Stimulated activated CD4-positive, alpha-beta T cell treated with anti-CD3 and anti-CD28 coated beads, Interleukin-1b, Interleukin-23, amount 100 ng/mL, for 48 hours (primary cell): ENCODE measurements at places on chromosomes 16 and 17.
A peak's percentile ranks its signal among the peaks of the same experiment; 100 is the strongest.

DNA sequence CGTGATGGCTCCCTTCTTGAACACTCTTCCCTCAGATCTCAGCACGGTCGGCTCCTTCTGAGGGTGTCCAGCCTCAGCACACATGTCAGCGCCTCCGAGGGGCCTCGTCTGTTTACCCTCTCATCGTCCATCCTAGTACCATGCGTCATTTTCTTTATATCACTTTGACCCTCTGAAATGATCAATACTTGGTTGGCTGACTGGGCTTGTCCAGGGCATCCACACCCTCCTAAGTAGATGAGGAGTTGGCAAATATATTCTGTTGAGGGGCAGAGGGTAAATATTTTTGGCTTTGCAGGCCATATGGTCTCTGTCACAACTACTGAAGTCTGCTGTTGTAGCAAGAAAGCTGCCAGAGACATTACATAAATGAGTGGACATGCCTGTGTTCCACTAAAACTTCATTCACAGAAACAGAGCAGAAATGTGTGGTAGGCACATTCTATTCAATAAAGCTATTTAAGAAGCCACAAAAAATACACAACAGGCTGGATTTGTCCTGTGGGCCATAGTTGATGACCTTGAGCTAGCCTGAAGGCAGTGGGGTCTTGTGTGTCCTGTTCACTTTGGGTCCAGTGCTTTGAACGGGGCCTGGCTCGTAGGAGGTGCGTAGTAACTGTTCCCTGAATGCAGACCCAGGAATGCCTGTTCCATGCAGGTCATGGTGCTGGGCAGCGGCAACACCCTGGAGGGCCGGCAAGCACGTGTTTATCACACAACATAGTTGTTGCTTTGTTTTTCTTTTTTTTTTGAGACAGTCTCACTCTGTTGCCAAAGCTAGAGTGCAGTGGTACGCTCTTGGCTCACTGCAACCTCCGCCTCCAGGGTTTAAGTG lies 185.8 kb downstream of the SNX29 start:
- no peak for DNase-seq

- DNase-seq: no peak
Observed at GRCh38 chr17:64099543-64099942, 30.4 kb downstream of the ERN1 start.

DNA sequence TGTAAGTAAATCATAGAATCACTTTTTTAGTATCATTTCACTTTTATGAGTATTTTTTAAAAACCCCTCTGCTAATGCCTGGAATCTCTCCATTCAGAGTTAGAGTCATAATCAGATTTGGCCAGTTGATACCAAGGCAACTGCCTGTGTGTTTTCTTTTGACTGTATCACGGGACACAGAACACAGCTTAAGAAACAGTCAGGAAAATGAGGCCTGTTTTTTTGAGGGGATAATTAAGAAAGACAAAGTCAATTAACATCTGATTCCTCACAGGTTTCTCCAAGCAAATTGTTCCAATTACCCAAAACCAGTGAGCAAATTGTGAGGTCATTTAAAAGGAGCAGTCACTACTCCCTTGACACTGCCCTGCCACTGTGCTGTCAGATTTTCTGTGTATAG lies 944.5 kb upstream of the SOX9 start:
- DNase-seq: no peak

GRCh38 chr16:31072540-31073141 lies 1.4 kb downstream of the ZNF668 start:
- peak; percentile 37 for DNase-seq

- no peak for DNase-seq
Observed at GRCh38 chr16:63037761-63038396, 1001.6 kb upstream of the CDH8 start.

- DNase-seq: peak; percentile 62
Observed at GRCh38 chr16:10949424-10949970, 5.1 kb downstream of the CLEC16A start.

GRCh38 chr17:76575570-76575969 lies 10.1 kb downstream of the ST6GALNAC2 start:
- DNase-seq: no peak

- no peak for DNase-seq
Observed at GRCh38 chr17:13862346-13862745, 207.0 kb upstream of the COX10 start.

- DNase-seq: no peak
Observed at GRCh38 chr17:14594690-14595089, 293.8 kb downstream of the HS3ST3B1 start.

DNA sequence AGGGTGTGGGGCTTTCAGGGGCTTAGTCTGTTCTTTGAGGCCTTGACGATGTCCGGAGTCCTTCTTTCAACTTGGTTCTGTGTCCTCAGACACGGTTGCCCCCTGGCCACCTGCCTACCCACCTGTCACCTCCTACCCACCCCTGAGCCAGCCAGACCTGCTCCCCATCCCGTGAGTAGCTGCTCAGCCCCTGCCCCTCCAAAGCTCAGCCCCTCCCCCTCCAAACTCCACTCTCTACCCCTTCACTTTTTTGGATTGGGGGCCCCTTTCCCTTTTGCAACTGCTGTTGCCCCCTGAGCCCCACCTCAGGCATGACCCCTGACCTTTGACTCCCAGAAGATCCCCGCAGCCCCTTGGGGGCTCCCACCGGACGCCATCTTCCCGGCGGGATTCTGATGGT lies 1.2 kb downstream of the LAT start:
- no peak for DNase-seq

DNA sequence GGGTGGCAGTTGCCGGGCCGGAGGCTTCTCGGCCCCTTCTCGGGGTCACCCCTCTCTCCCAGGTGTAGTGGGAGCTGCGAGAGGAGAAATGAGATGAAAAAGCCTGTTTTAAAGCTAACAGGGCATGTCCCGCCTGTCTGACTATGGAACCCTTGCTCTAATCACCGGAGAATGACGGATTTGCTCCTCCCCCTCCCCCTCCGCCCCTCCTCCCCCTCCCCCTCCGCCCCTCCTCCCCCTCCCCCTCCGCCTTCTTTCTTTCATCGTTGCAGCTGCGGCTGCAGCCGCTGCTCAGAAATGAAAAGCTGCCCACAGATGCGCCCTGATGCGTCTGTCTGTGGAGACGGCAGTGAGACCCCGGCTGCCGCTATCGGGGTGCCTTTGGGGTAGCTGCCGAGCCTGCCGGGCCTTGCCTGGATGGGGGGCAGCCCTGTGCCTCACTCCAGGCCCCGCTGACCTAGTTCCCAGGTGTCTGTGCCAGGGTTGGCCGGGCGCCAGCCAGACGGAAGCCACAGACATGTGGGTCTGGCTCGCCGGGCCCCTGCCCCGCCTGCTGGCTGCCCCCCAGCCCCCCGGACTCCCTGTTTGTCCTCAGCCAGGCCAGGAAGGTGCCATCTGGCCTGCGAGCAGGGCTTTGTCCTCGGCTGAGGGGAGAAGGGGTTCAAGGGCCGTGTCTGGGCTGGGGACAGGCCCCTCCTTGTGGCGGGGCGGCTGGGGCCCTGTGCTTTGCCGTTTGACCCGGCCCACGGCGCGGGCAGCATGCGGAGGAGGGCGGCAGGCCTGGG lies 37.7 kb downstream of the GINS2 start:
- no peak for DNase-seq

GRCh38 chr17:73550556-73550955 lies 93.7 kb downstream of the SDK2 start:
- no peak for DNase-seq

GRCh38 chr17:79324194-79324593 lies 249.6 kb downstream of the ENGASE start:
- no peak for DNase-seq

- DNase-seq: no peak
Observed at GRCh38 chr16:87704754-87705353, 60.9 kb downstream of the KLHDC4 start.

DNA sequence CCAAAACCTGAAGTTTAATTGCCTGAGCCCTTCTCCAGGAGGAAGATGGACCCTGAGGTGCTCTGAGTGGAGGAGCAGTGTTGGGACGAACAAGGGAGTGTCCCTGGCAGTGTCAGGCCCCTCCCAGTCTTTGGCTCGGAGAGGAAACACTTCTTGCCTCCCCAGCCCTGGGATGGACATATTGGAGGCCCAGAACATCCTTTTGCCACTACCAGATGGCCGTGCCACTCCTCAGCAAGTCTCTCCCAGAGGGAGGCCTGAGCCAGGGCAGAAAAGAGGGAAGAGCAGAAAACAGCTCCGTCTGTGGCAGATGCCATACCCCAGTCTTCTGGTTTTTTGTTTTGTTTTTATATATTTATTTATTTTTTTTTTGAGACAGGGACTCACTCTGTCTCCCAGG lies 91.5 kb upstream of the CRHR1 start:
- no peak for DNase-seq

DNA sequence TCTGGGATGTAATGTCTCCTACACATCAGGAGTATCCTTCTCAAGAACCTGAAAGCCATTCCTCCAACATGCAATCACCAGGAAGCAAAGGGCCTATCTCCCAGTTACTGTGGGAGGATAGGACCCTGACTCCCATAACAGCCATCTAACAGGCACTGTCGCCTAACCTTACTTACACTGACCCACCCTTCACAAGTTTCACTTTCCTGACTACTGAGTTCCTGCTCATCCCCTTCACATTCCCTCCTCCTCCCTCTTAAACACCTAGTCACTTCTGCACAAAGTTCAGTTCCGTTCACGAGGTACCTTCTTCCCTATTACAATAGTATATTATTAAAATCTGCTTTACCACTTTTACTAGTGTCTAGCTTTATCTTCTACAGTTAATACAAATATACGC lies 1.3 kb downstream of the C17orf67 start:
- no peak for DNase-seq

GRCh38 chr16:11497851-11498289 lies 88.8 kb downstream of the LITAF start:
- DNase-seq: no peak
